HFF-Myc (cell line): ENCODE measurements at places on chromosomes 3 and 15.

GRCh38 chr3:186133980-186134379 is 25.1 kb upstream of the ETV5 start:
- no peak for DNase-seq

- DNase-seq, result no peak
These were observed 342.1 kb upstream of the SOX2 start for GRCh38 chr3:181369637-181370036.

DNA sequence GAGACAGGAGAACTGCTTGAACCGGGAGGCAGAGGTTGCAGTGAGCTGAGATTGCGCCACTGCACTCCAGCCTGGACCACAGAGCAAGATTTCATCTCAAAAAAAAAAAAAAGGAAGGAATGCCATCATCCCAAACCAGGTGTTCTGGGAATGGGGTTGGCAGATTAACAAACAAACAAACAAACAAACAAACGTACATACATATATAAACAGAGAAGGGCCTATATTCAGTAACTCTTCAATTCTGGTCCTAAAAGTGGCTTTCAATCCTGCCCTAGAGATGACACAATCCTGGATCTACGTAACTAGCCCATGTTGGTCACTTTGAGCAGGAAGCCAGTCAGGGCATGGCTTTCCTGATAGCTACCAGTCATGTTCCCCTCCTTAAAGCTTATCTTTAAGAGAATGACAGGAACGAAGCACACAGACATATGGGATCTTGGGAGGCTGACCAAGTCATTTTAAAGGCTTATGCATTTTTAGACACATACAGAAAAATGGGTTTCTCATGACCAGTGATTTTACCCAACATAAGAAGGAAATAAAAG is 29.9 kb upstream of the RAB11A start:
- DNase-seq, result no peak

DNA sequence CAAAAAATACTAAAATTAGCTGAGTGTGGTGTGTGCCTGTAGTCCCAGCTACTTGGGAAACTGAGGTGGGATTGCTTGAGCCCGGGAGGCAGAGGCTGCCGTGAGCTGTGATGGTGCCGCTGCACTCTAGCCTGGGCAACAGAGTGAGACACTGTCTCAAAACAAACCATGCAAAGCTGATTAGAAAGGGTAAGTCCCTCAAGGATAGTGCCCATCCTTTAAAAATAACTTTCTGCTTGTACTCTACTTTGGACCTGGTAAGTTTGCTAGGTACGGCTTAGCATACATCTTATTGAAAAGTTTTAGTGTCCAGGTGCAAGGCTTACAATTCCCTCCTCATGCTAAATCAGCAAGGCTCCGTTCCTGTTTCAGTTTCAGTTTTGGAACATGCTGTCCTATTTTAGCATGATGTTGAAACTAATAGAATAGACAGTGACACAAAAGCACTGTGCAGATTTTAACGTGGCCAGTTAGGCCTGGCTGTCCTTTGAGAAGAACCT is 21.4 kb downstream of the FEM1B start:
- DNase-seq, result no peak

DNA sequence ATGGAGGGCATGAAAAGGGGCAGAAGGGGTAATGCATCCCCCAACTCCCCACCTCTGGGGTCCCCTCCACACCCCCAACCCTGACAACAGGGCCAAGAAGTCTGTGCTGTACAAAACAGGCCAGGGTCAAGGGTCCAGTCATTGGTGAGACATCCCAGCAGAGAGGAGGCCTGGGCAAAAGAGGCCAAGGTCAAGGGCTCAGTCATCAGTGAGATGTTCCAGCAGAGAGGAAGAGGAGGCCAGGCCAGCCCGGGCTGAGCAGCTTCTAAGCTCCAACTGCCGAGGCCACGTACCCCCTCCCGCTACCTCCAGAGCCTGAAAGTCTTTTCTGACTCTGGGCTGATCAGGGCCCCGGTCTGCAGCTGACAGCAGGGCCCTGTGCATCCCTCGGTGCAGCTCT is 52.4 kb downstream of the LHFPL4 start:
- no peak for DNase-seq

GRCh38 chr3:126480861-126481260 is 5.2 kb upstream of the ZXDC start:
- DNase-seq, result no peak

- no peak for DNase-seq
These were observed 29.5 kb downstream of the ADPGK start for GRCh38 chr15:72754096-72754495.

DNA sequence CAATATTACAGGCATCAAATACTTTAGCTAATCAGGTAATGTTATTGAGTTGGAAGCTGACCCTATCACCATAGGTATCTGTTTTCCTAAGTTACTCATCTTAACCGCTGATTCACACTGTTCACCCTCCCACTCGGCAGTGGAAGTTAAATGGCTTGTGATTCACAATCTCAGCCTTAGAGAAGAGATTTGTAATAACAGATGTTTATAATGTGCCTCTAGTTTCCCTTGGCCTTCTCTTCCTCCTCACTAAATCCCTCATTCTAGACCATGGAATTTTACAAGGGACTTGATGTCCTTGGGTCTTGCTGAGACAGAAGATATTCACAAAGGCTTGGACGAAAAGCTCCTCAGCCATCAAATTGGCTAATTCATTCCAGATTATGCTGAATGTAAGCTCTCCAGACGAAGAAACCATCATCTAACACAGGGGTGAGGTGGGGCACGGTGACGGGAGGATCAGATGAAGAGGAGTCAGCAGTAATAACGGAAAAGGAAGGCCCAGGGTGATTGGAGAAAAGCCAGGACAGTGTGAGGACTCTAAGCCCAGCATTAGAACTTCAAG is 931.7 kb downstream of the MCTP2 start:
- peak; percentile 85 for DNase-seq

DNA sequence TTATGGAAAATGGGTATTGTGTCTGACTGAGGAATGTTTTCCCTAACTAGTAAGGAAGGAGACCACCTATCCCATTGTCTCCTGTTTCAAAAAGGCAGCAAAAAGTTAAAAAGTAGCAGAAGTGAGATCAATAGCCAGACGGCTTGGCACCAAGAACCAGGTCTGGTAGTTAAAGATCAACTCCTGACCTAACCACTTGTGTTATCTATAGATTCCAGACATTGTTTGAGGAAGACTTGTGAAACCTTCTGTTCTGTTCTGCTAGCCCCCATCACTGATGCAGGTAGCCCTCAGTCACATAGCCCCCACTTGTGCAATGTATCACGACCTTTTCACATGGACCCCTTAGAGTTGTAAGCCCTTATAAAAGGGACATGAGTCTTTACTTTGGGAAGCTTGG is 46.3 kb upstream of the C2CD4B start:
- no peak for DNase-seq
